Tibial nerve (tissue), 4 donors: ENCODE measurements at places on chromosomes 4 and X. TPM values are rescaled to one million over a fixed set of nuclear protein-coding genes. Genes with fewer than 3 reads are reported as not detected.

DNA sequence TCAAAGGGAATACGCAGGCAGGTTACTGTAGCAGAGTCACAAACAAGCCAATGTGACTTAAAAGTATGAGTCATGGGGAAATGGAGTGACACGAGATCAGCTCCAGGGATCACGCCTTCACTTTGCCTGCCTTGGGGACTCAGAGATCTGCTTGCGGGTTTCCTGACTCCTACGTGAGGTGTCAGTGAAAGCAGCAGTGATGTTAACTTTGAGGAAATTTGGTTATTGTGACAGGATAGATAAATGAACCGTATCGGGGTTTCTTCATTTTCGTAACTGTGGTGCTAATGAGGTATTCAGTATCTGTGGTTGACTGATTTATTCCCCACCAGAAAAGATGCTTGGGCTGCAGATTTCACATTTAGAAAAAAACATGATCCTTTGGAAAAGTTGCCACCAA is 383.3 kb upstream of the ZFP42 start:
- no peak for DNase-seq

- DNase-seq: no peak
These were observed 32.9 kb downstream of the CXCL1 start for GRCh38 chr4:73902038-73902637.

The PCSK1N gene
- 21.8 TPM for total RNA-seq

DNA sequence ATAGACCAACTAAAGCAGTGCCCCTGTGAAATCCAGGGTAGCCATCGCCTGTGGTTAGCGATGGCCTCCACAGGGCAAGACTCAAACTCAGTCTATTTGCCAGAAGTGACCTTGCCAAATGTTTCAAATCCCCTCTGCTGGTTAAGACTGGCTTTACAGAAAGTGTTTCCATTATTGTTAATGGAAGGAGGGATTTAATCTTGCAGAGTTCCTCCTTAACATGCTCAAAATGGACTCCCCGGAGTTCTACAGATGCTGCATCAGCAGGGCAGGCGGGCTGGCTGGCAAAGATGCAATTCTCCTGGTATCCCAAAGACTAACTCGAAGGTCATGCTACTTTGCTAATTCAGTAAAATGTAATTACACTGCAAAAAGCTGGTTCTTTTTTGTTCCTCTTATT is 313.0 kb upstream of the SLC7A11 start:
- DNase-seq: no peak

DNA sequence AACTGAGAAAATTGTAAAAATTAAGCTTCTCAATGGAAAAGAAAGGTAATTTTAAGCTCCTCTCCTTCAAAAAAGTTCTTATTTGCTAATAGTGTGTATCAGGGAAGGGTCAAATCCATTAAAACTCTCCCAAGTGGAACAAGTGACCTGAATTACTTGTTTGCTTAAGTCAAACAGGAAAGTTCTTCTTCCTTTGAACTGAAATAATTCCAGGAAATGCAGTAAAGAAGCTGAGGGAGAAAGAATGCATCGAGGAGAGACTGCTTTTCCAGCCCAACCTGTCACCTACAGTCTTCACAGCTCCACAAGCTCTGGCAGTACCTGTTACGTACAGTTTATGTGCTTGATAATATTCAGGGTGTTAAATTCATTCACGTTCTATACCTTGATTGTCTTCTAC is 131.1 kb downstream of the KLHL8 start:
- no peak for DNase-seq

DNA sequence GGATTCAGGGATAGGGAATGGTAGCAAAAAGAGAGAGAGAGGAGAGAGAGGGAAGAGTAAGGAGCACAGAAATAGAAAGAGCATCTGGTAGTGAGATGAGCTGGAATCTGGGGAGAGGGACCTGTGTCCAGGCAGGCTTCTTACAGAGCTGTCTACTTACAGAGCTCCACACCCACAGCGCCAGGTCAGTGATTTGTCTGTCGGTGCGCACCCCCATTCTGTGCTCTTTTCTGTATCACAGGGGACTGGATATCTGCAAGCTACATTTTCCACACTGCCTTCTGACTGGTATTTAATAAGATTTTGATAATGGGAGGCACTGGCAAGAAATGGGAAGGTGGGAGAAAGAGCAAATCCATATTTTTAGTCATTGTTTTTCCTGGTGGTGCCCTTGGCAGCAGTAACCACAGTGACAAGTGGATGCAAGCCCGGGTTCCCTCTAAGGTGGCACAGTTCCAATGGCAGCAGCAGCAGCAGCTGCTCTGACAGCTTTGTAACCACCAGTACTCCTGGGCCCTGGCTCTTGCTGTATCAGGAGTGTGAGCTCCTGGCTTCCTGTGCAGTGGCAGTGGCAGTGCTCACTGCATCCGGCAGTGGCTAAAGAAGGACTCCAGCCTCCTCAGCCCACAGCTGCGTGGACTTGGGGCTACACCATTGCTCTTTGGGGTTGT is 300.5 kb downstream of the TRIML1 start:
- no peak for DNase-seq

The PCDH10 gene
- 2.5 TPM for total RNA-seq

The ZCCHC13 gene
- not detected for total RNA-seq

GRCh38 chr4:125187226-125188176 is 127.3 kb upstream of the FAT4 start:
- DNase-seq: no peak

DNA sequence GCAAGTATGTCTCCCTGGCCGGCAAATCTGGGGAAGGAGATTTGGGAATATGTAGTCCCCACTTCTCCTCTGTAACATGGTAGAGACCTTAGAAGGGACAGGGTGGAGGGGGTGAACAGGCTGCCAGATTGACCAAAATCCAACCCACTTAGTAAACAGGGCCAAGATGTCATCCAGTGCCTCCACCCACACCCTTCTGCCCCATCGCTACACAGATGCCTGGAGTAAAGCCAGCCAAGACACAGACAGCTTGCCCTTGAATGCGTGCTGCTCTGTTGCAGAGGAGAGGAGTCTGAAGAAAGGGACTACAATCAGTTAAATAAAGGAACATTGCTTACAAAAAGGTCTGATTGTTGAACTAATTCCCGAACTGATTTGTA is 160.1 kb upstream of the LDB2 start:
- DNase-seq: no peak

- no peak for DNase-seq
These were observed 22.8 kb upstream of the PDE6B start for GRCh38 chr4:602559-602942.

- DNase-seq: no peak
These were observed 28.6 kb downstream of the CLNK start for GRCh38 chr4:10655968-10656367.

- no peak for DNase-seq
These were observed 44.7 kb downstream of the DDX60 start for GRCh38 chr4:168273838-168274237.

DNA sequence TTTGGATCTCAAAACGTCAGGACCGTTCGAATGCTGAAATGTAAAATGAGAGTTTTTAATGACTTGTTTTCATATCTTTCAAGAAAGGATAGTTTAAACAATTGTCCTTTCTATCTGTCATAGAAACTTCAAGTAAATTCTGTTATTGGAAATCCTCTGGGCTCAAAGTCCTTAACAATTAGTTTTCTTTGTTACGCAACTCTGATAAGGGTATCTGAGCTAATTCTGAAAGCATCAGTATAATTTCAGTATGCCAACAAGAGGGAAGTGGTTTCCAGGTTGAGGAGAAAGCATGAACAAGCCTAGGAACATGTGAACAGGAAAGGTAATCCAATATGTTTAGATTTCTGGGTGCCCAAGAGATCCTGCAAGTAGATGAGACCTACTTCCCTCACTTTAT is 22.0 kb downstream of the ADH7 start:
- DNase-seq: no peak

GRCh38 chrX:102976793-102977495 is 39.9 kb downstream of the RAB40AL start:
- no peak for DNase-seq

GRCh38 chr4:169861593-169861992 is 103.8 kb upstream of the HPF1 start:
- DNase-seq: no peak

- DNase-seq: no peak
These were observed 43.1 kb upstream of the FREM3 start for GRCh38 chr4:143743591-143743990.

DNA sequence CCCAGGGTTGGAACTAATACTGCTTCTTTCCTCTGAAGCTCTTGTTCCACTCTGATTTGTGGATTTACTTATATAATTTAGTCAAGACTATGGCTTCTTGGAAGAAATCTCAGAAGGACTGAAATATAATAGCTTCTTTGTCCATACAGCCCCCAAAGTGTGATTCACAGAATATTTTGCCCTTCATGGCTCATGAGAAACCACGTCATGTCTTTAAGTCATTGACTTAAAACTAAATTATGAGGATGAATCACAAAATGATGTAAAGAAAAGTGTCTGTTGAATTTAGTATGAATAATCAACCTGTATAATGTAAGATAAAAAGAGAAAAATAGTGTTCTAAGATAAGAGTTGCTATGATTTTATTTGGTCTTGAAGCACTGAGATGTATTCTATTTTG is 43.3 kb upstream of the AGA start:
- DNase-seq: no peak

GRCh38 chr4:30553706-30554105 is 166.5 kb upstream of the PCDH7 start:
- no peak for DNase-seq
